ENCODE measurements at places on chromosomes 13 and 19. TPM values are rescaled to one million over a fixed set of nuclear protein-coding genes. Genes with fewer than 3 reads are reported as not detected.

GALP gene
- total RNA-seq: not detected

ZNF99 gene
- total RNA-seq: not detected

- no peaks in the 10 kb centered on the region for H3K27me3 ChIP-seq
- peaks cover 39% of the 10 kb centered on the region for H3K4me1 ChIP-seq
- peaks cover 1% of the 10 kb centered on the region for H3K36me3 ChIP-seq
These were observed 708 bp upstream of the ESD start for GRCh38 chr13:46797501-46798237.

GRCh38 chr13:33265133-33265532 lies 20.4 kb downstream of the STARD13 start:
- H3K4me3 ChIP-seq: no peak overlapping the region
- peaks cover 90% of the 10 kb centered on the region for H3K4me1 ChIP-seq
- peak overlapping the region; percentile 66 for H3K27ac ChIP-seq
- H3K36me3 ChIP-seq: peaks cover 28% of the 10 kb centered on the region
- no peaks in the 10 kb centered on the region for H3K27me3 ChIP-seq

DNA sequence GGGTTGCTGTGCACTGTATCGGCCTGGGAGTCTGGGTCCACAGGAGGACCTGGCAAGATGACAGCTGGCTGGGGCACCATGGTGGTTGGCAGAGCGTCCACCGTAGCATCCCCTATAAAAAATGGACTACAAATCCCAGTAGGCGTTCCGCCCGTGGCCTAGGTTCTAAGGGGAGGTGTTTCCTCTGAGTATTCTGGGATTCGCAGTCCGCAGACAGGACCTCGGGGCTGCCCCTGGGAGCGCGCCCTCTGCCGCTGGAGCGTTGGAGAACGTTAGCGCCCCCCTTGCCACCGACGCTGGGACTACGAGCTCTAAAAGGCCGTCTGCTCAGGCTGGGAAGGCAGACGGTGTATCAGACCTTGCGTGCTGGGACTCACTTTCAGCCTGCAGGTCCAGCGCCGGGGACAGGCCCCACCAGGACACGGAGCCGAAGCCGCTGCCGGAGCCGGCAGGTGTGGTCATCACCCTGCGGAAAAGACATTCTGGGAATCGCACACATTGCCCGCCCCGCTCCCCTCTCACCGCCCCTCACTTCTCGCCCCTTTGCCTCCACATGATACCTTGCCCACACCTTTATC lies 372 bp downstream of the DNAAF3 start:
- peaks cover 23% of the 10 kb centered on the region for H3K27me3 ChIP-seq
- peak overlapping the region; percentile 90 for H3K27ac ChIP-seq
- peaks cover 11% of the 10 kb centered on the region for H3K4me1 ChIP-seq
- peak overlapping the region; percentile 98 for H3K4me3 ChIP-seq
- DNase-seq: peak; percentile 92
- no peaks in the 10 kb centered on the region for H3K36me3 ChIP-seq

PCDH17 gene
- 0.62 TPM for total RNA-seq

KLK11 gene
- not detected for total RNA-seq

DNA sequence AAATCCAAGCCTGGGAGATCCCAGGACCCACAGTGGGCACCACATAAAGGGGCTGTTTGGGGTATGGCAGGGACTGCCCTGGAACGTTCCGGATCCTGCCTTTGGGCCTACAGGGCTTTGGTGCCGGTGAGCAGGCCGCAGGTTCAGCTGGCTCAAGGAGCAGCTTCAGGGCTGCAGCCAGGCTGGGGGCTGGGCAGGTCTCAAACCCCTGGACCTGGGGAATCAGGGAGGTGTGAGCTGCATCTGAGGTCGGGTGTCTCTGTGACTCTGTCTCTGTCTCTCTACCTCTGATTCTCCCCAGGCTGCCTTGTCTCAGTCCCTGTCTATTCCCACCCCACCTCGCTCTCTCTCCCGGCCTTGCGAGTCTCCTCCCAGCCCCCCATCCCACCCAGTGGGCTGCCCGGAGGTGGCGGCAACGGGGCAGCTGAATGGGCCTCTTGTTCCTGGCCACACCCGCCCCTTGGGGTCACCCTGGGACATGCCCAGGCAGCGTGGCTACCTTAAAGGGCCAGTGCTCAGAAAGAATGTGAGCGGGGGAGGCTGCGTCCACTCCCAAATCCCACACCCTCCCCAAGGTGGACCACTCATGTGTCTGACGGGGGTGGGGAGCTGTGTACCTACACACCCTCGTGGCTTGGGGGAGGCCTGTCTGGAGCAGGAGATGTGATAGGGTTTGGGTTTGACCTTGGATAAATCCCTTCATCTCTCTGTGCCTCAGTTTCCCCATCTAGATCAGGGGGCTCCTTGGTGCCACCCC lies 31.1 kb downstream of the NFIC start:
- H3K27me3 ChIP-seq: no peaks in the 10 kb centered on the region
- no peak overlapping the region for H3K4me3 ChIP-seq
- peaks cover 2% of the 10 kb centered on the region for H3K36me3 ChIP-seq
- peak overlapping the region; percentile 57 for H3K27ac ChIP-seq
- no peak for DNase-seq

All from osteocyte (in vitro differentiated cells).